Smooth muscle cell of the coronary artery (primary cell): ENCODE measurements at places on chromosomes 1 and 21. TPM values are rescaled to one million over a fixed set of nuclear protein-coding genes. Genes with fewer than 3 reads are reported as not detected.

PTGFR gene
- total RNA-seq: 7.8 and 58.9 TPM in 2 replicates

C1orf94 gene
- total RNA-seq: not detected in 2 replicates

RPRD2 gene
- 4.1 TPM in 2 replicates for total RNA-seq

TCEANC2 gene
- total RNA-seq: 2.6 and 4.4 TPM in 2 replicates

IQCC gene
- 1.3 and 1.6 TPM in 2 replicates for total RNA-seq

C1orf115 gene
- total RNA-seq: 0.82 and 1.2 TPM in 2 replicates

PGBD5 gene
- total RNA-seq: under 0.01 and 0.59 TPM in 2 replicates

PPOX gene
- total RNA-seq: 8.9 and 11.0 TPM in 2 replicates

OR10J1 gene
- total RNA-seq: not detected in 2 replicates

TIE1 gene
- 3.5 and 6.2 TPM in 2 replicates for total RNA-seq

UBL4B gene
- total RNA-seq: not detected in 2 replicates

CHIA gene
- not detected in 2 replicates for total RNA-seq

KRTAP12-2 gene
- not detected in 2 replicates for total RNA-seq

ETNK2 gene
- total RNA-seq: 1.1 and 5.3 TPM in 2 replicates

OVAAL gene
- total RNA-seq: not detected in 2 replicates

CCDC17 gene
- 0.35 and 0.45 TPM in 2 replicates for total RNA-seq

RNU1-1 gene
- total RNA-seq: 2,564 and 3,022 TPM in 2 replicates

CHI3L2 gene
- total RNA-seq: 0.45 and 4.4 TPM in 2 replicates

TFAP2E gene
- 0.08 TPM in 1 of 2 replicates, not detected in the other for total RNA-seq

SPRR2F gene
- not detected in 2 replicates for total RNA-seq

ZNF326 gene
- total RNA-seq: 4.4 and 5.2 TPM in 2 replicates

SMIM11 gene
- 2.7 and 5.0 TPM in 2 replicates for total RNA-seq

FMOD gene
- total RNA-seq: 7.1 and 24.5 TPM in 2 replicates

TRAF3IP3 gene
- total RNA-seq: not detected in 2 replicates

FCMR gene
- total RNA-seq: not detected in 2 replicates

EXTL1 gene
- total RNA-seq: 0.15 and 0.23 TPM in 2 replicates

SH3D21 gene
- 2.7 and 3.2 TPM in 2 replicates for total RNA-seq

SUSD4 gene
- total RNA-seq: under 0.01 TPM in 1 of 2 replicates, not detected in the other

KCNT2 gene
- 0.70 and 2.9 TPM in 2 replicates for total RNA-seq

CHAF1B gene
- 1.2 and 1.4 TPM in 2 replicates for total RNA-seq

ENAH gene
- total RNA-seq: 136 and 155 TPM in 2 replicates

RGS18 gene
- total RNA-seq: not detected in 2 replicates

LHX8 gene
- 0.59 TPM in 1 of 2 replicates, not detected in the other for total RNA-seq

TRIM63 gene
- 0.82 TPM in 1 of 2 replicates, not detected in the other for total RNA-seq

HEYL gene
- total RNA-seq: 0.23 TPM in 2 replicates

ERG gene
- total RNA-seq: 1.1 and 1.7 TPM in 2 replicates

C1orf226 gene
- total RNA-seq: under 0.01 TPM in 1 of 2 replicates, not detected in the other

DIO1 gene
- total RNA-seq: not detected in 2 replicates
